KBM-7 (cell line): ENCODE measurements at places on chromosomes 12 and 14.

- no peak for DNase-seq
These were observed 13.9 kb downstream of the ACVRL1 start for GRCh38 chr12:51921017-51921725.

DNA sequence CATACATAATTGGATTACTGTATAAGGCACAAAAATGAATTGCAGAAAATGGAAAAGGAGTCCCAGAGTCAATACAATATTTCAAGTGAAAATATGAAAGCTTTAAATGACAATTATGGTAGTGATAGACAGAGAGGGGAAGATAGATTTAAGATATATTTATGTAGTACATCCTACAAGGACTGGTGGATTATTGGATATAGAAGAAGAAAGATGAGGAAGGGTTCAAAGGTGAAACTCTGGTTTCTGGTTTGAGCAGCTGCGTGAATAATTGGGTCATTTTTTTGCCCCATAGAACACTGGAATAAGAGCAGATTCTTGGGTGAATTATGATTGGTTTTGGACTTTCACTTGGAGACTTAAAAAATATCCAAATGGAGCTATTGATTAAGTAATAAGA lies 19.4 kb downstream of the PIK3C2G start:
- no peak for DNase-seq

DNA sequence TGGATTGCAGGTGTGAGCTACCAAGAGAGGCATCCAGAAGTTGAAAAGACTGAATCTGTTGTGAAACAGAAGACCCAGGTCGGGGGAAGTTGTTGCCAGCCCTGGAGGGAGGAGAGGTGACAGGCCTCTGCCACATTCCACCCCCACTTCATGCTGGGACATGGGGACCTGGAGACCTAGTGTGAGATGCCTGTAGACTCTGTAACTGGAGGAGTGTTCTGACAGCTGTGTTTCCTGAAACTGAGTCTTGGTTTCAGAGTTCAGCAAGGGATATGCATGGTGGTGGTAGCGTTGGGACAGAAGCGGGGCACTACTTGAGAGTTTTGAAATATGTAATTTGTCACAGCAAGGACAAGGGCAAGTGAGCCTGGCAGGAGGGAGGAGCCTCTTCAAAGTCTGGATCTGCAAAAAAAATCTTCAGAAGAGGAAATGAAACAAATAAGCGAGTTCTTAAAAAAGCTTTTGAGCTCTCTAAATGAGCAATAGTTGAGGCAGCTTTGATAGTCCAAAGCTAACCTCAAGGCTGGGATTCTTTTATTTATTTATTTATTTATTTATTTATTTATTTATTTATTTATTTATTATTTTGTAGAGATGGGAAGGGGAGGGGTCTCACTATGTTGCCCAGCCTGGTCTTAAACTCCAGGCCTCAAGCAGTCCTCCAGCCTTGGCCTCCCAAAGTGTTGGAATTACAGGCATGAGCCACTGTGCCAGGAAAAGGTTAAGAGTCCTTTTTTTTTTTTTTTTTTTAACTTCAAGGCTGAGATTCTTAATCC lies 58.9 kb upstream of the EEA1 start:
- peak; percentile 36 for DNase-seq

DNA sequence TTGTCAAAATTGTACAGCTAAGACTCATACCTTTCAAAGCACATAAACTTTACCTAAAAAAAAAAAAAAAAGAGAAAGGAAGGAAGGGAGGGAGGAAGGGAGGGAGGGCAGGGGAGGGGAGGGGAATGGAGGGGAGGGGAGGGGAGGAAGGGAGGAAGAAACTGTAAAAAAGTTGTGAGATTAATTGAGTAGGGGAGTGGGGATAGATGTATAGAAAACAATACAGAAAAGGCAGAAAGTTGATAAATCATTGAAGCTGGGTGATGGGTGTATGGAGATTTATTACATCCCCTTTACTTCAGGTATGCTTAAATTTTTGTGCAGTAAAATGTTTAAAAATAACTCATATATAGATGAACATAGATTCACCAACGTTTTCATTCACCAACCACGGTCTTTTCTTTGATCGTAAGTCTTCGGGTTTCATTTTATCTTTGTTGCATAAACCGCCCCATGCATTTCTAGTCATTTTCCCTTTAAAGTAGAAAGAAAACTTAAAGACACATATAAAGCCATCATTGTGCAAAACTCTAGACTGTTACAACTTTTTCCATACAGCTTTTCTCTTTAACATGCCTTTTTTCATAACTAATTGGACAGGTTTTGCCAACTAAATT lies 191.2 kb upstream of the KRR1 start:
- no peak for DNase-seq
